Stimulated activated CD8-positive, alpha-beta memory T cell treated with anti-CD3 and anti-CD28 coated beads, Interleukin-7, amount 100 ng/mL, for 1 hour (primary cell): ENCODE measurements at places on chromosomes 3 and 15.

DNA sequence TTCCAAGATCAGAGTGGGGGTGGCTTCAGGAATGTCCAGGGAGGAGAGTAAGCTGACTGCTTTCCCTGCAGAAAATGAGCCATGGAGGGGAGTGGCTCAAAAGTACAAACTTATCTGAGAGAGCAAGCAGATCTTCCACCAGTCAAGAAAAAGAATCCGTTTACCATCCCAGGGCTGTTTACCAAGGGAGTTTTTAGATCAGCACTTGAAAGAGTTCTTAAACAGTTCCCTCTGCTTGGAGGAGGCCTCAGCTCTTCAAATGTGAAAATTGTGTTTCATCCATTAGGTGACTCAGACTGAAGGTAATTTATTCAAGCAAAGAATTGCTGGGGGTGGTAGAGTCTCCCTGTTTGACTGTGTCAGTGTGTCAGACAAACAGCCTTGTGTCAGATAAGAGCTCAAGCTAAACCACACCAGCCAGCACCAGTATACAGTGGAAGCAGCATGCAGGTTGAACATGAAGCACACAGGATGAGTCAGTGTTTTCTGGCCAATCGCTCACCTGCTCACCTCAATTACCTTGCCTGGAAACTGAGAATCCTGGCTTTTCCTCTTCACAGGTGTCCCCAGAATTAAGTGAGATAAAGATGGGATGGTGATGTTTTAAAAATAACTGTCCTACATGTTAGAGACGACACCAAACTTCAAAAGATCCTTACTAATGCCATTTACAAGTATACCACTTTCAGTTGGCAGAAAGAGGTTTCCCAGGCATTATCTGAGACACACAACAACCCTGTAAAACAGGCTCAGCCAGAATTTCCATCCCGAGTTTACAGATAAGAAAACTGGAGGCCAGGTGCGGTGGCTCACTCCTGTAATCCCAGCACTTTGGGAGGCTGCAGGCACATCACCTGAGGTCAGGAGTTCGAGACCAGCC is 21.7 kb downstream of the SH3BP5 start:
- no peak for DNase-seq

- DNase-seq: no peak
These were observed 335.1 kb upstream of the THRB start for GRCh38 chr3:24829629-24830229.

- no peak for DNase-seq
These were observed 25.2 kb upstream of the IQSEC1 start for GRCh38 chr3:13098192-13098988.

DNA sequence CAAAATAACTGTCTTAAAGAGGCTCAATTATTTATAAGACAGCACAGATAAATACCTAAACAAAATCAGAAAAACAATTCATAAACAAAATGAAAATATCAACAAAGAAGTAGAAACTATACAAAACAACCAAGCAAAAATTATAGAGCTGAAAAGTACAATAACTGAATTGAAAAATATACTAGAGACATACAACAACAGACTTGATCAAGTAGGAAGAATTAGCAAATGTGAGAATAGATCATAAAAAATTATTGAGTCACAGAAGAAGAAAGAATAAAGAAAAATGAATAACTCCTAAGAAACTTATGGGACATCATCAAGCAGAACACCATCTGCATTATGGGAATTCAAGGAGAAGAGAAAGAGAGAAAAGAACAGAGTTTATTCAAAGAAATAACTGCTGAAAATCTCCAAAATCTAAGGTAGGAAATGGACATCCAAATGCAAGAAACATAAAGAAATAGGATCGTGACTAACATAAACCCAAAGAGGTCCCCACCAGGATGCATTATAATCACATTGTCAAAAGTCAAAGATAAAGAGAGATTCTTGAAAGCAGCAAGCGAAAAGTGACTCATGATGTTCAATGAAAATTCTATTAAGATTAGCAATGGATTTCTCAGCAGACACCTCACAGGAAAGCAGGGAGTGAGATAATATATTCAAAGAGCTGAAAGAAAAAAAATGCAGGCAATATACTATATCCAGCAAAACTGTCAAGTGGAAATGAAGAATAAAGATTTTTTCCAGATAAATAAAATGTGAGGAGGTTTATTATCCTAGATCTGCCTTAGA is 85.9 kb downstream of the DCLK3 start:
- DNase-seq: no peak

DNA sequence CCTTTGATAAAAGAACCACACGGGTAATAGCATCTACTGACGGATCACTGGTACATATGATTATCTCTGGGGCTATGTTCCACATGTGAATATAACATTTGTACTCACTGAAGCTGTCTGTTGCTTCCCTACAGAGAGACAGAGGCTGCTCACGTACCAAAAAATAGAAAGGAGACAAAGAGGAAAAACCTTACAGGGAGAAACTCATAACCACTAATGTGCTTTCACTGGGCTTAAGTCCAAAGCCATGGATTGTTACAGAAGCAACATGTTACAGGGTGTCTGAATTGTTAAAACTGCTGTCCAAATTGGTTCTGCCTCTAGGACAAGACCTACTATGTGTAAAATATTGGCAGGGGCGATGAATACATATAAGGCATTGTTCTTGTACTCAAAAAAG is 311.9 kb downstream of the FOXP1 start:
- no peak for DNase-seq

- DNase-seq: no peak
These were observed 429.4 kb downstream of the EDEM1 start for GRCh38 chr3:5616873-5617272.

- no peak for DNase-seq
These were observed 1.7 kb downstream of the CHRD start for GRCh38 chr3:184381261-184382224.

GRCh38 chr3:9916734-9917680 is at the start of gene IL17RC:
Gene IL17RC, plus strand, starts transcription at chr3:9917098. Its CDS starts 218 bp downstream, at chr3:9917316.
- DNase-seq: no peak

GRCh38 chr15:77650265-77650664 is 17.6 kb upstream of the LINGO1 start:
- no peak for DNase-seq

DNA sequence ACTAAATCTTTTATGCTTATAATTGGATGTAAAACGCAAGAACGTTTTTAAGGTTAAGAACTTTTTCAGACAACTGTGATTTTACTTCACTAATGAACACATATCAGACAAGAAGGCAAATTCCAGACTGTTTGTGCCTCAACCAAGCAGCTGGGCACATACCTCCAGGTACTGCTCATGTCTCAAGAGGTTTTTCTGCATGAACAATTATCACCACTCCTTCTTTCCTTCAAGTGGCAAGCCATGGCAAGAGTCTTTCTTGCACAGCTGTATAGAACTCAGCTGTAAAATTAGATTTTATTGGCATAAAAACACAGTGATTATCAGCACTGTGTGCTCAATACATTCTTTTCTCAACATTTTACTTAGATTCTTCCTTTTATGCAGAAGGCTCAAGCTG is 64.3 kb downstream of the FNDC3B start:
- DNase-seq: no peak

DNA sequence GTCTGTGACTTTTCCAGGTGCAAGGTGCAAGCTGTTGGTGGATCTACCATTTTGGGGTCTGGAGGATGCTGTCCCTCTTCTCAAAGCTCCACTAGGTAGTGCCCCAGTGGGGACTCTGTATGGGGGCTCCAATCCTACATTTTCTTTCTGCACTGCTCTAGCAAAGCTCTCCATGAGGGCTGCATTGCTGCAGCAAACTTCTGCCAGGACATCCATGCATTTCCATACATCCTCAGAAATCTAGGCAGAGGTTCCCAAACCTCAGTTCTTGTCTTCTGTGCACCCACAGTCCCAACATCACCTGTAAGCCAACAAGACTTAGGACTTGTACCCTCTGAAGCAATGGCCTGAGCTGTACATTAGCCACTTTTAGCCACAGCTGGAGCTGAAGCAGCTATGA is 694.5 kb upstream of the BCHE start:
- no peak for DNase-seq

DNA sequence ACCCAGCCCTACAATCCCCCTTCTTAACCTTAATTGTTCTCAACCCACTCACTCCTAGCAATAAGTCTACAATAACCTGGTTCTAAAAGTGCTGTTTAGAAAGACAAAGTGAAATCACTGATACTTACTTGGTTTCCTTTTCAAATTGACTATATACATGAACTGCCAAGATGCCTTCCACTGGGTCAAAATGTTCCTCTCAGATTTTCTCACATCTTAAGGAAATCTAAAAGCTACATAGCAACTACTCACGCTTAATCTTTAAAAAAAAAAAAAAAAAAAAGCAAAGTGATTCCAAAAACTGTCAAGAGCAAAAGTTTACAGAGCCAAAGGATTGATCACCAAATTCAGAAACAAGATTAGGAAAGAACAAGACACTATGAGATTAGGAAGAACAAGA is 68.7 kb upstream of the MAP4 start:
- no peak for DNase-seq

GRCh38 chr15:21261396-21261964 is 178.8 kb downstream of the POTEB3 start:
- no peak for DNase-seq

DNA sequence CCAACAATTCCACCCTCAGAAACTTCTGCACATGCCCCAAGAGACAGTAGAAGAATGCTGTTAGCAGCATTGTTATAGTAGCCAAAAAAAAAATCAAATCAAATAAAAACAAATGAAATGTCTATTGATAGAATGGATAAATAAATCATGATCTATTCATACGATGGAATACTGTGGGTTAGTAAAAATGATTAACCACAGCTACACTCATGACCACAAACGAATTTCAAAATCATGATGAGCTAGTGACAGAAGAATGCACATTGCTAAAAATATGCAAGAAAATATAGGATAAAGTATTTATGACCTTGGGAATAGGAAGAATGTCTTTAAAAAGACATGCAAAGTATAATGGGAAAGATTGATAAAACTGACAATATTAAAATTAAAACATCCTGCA is 57.5 kb upstream of the ACAN start:
- DNase-seq: no peak

- no peak for DNase-seq
These were observed 493.6 kb upstream of the ADAMTS9 start for GRCh38 chr3:65181391-65181871.

GRCh38 chr3:193237030-193237429 is 4.0 kb upstream of the PLAAT1 start:
- DNase-seq: no peak

- DNase-seq: no peak
These were observed 17.1 kb downstream of the PAK2 start for GRCh38 chr3:196756732-196757131.

GRCh38 chr3:46549989-46550388 is 16.1 kb downstream of the LRRC2 start:
- DNase-seq: no peak

GRCh38 chr3:174955513-174956016 is 96.4 kb downstream of the NAALADL2 start:
- DNase-seq: no peak

- no peak for DNase-seq
These were observed 260.3 kb upstream of the MRPL3 start for GRCh38 chr3:131762981-131763564.

DNA sequence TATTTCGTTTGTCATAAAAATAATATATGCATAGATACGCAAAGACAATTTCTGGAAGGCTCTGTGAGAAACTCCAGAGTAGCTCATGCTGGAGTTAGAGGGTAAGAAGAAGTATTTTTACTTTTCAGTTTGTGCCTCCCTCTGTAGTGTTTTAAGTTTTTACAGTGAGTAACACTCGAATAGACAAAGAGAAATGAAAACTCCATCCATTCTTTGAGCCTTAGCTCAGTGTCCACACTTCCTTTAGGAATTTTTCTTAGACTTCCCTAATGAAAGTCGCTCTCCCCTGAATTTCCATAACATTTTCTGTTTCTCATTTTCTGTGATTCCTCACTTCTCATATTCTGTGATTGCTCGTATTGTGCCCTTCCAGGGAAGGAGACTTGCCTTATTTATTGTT is 2.1 kb downstream of the BLOC1S6 start:
- no peak for DNase-seq

GRCh38 chr15:99430881-99431401 is 134.8 kb upstream of the MEF2A start:
- DNase-seq: no peak

DNA sequence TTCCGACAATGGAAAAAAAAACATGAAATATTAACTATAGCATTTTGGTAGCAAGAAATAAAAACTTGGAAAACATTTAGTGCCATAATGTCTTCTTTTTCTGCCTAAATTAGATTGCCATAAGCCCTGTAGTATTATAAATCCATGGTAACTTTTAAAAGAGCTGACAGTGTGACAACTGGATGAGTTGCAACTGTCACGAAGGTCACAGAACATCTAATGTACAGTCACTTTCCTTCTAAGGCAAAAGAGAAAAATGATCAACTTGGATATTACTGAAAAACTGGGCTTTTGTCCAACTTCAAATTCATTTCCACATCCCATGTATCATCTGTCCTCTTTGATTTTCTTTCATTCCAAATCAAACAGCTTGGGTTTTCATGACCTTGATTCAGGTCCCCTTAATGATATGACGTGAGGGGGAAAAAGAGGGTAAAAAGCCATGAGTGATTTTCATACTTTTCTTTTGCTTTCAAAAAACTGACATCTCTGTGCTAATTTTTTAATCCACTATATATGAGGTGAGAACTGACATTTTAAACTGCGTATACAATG is 602 bp downstream of the CPB1 start:
- no peak for DNase-seq

- no peak for DNase-seq
These were observed 276.2 kb upstream of the DPH6 start for GRCh38 chr15:35822153-35822552.

DNA sequence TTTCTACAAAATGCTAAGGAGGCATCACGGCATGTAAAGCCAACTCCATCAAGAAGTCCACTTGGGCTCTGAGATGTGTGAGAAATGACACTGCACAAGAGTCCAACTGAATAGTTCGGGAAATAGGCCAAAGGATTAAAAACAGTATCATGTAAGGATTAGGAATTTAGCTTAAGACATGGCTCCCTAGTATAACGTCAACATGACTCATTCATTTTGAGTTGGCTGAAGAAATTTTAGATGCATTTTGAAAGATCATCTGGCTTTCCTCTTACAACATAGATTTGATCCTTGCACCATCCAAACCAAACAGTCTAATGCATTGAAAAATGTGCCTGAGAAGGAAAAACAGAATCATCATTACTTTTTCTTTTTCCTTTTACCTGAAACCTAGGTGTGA is 109.3 kb upstream of the MME start:
- no peak for DNase-seq

GRCh38 chr3:20846066-20846465 is 660.1 kb upstream of the SGO1 start:
- no peak for DNase-seq

- no peak for DNase-seq
These were observed 66.1 kb upstream of the LIMD1 start for GRCh38 chr3:45528429-45528828.
